ENCODE measurements at places on chromosomes 1 and 21. TPM values are rescaled to one million over a fixed set of nuclear protein-coding genes. Genes with fewer than 3 reads are reported as not detected.

- no peak overlapping the region for H3K4me3 ChIP-seq
- H3K36me3 ChIP-seq = no peaks in the 10 kb centered on the region
- no peak overlapping the region for H3K27ac ChIP-seq
- no peak for DNase-seq
- no peaks in the 10 kb centered on the region for H3K27me3 ChIP-seq
Observed at GRCh38 chr1:164596172-164596571, 37.2 kb downstream of the PBX1 start.

Gene AGRN
- 50.6 TPM for total RNA-seq

Gene A3GALT2
- total RNA-seq = not detected

DNA sequence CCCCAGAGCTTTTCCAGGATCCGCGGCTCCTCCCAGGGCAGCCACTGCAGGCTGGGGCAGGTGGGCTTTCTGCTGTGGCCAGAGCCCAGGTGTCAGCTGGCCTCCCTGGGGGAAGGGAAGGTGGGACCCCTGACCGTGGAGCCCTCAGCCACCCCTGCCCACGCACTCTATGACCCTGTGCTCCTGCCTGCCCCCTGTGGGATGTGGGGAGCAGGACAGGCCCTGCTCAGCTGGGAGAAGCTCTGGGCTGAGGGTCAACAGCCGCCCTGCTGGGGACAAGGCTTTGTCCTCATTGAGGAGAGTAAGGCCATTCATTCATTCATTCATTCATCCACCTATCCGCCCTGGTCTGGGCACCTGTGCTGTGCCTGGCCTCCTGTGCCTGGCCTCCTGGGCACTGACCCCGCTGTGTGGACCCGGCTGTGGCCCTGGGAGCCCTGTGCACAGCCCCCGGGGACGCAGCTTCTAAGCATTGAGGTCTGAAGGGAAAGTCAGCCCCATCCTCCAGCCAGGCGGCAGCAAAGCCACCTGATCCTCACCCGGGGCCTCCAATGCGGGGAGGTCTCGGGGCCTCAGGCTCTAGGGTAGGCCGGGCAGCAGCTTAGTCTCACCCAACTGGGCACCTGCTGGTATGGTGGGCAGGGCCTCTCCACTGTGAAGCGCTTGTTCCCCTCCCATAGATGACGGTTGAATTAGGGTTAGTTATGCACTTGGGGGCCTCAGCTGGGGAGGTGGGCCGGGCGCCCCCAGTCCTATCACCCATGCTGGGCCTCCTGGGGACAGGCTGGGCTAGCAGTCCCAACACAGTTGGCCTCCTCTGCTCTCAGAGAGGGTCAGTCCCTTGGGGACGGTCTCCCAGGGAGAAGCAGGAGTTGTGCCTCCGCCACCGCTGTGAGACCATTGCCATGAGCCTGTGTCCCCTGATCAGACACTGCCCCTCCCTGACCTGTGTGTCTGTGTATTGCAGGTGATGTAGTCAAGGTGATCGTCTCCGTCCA, 6.0 kb downstream of the TNFRSF14 start:
- H3K27me3 ChIP-seq = peaks cover 3% of the 10 kb centered on the region
- peaks cover 50% of the 10 kb centered on the region for H3K36me3 ChIP-seq
- no peak overlapping the region for H3K27ac ChIP-seq
- H3K4me3 ChIP-seq = no peak overlapping the region
- peaks cover 17% of the 10 kb centered on the region for H3K4me1 ChIP-seq

Gene SLC35F3
- 0.60 TPM for total RNA-seq

DNA sequence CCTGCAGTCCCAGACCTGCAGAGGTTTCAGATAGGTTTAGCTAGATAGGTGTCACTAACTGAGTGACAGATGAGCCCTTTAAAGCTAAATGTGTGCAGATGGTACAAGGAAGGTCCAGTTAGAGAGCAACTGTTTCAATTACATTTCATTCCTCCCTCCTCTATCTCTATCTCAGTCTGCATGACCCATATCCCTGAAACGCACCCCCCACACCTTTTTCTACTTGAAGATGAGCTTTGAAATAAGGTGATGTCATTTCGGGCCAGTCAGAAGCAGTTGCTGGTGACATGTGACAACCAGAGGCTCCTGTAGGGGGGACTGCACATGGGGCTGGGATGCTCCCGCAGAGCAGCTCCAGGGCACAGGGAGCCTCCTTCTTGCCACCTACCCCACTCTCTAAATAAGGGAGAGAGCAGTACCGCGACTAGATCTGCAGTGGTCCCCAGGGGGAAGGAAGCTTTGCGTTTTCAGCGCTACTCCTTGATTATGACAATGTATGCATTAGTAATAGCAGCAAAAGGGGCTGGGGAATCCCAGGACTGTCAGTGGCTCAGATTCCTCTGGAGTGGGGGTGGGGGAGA, 4.3 kb downstream of the ATP8B2 start:
- peak overlapping the region; percentile 75 for H3K4me3 ChIP-seq
- DNase-seq = no peak
- peaks cover 57% of the 10 kb centered on the region for H3K4me1 ChIP-seq
- peaks cover 27% of the 10 kb centered on the region for H3K36me3 ChIP-seq

GRCh38 chr1:47577303-47578025, 139.6 kb downstream of the FOXD2 start:
- DNase-seq = peak; percentile 48
- peaks cover 16% of the 10 kb centered on the region for H3K4me1 ChIP-seq
- no peak overlapping the region for H3K4me3 ChIP-seq
- peak overlapping the region; percentile 57 for H3K27ac ChIP-seq

GRCh38 chr21:28817871-28818270, 174.8 kb downstream of the LTN1 start:
- no peak overlapping the region for H3K4me3 ChIP-seq
- H3K27ac ChIP-seq = no peak overlapping the region
- no peaks in the 10 kb centered on the region for H3K36me3 ChIP-seq
- no peak for DNase-seq
- H3K4me1 ChIP-seq = peaks cover 21% of the 10 kb centered on the region

- H3K27ac ChIP-seq = no peak overlapping the region
- H3K4me1 ChIP-seq = no peaks in the 10 kb centered on the region
- no peak overlapping the region for H3K4me3 ChIP-seq
- no peaks in the 10 kb centered on the region for H3K36me3 ChIP-seq
- no peak for DNase-seq
Observed at GRCh38 chr1:33957854-33958253, 94.0 kb downstream of the HMGB4 start.

DNA sequence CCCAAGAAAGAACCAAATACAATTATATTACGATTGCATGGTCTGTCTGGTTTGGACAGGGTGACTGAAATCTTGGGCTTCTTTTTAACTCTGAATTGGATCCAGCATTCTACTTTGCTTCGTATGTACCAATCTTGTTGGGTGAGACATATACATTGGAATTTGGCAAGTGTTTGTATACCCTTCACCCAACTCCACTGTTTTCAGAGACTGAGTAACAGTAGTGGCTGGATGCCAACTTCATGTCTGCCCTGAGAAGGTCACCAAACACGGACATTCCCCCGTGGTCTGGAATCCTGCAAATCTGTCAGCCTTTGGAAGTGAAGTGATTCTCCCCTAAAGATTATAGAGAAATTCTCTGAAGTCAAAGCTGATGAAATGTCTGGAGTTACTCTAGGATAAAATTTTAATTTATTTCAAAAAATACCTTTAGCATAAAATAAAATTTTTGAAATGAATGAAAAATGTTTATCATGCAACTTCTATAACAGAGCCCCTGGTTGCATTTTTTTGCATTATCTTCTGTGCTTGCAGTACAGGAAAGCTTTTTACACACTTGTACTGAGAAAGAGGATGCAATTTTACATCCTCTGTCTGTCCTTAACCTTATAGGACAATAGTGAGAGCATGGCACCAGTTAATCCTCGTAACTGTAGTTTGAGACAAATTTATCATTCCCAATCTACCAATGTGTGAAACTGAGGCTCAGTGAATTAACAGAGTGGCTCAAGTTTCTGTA, 201.8 kb downstream of the DISC1 start:
- H3K27me3 ChIP-seq = no peaks in the 10 kb centered on the region
- DNase-seq = no peak
- H3K4me1 ChIP-seq = no peaks in the 10 kb centered on the region
- no peaks in the 10 kb centered on the region for H3K36me3 ChIP-seq
- H3K4me3 ChIP-seq = no peak overlapping the region
- no peak overlapping the region for H3K27ac ChIP-seq

GRCh38 chr21:28927130-28927529, 65.5 kb downstream of the LTN1 start:
- no peaks in the 10 kb centered on the region for H3K27me3 ChIP-seq
- peaks cover 31% of the 10 kb centered on the region for H3K36me3 ChIP-seq
- H3K27ac ChIP-seq = no peak overlapping the region
- no peak for DNase-seq

All from suprapubic skin (tissue), 4 donors.